ENCODE measurements at places on chromosomes 5 and 9. TPM values are rescaled to one million over a fixed set of nuclear protein-coding genes. Genes with fewer than 3 reads are reported as not detected.

Gene GABRA1
- not detected for total RNA-seq

Gene SYNPO
- 114 TPM for total RNA-seq

Gene IFNE
- total RNA-seq: not detected

Gene TRIM14
- total RNA-seq: 37.2 TPM

Gene GPRIN1
- total RNA-seq: 2.1 TPM

Gene POU5F2
- total RNA-seq: 1.2 TPM

Gene PFN3
- total RNA-seq: not detected

Gene CSF1R
- total RNA-seq: 93.1 TPM

Gene TMOD1
- total RNA-seq: 6.0 TPM

Gene OXCT1
- 26.8 TPM for total RNA-seq

Gene SPINK6
- 0.42 TPM for total RNA-seq

Gene IFNK
- not detected for total RNA-seq

Gene GRM6
- total RNA-seq: not detected

Gene INSL4
- total RNA-seq: not detected

Gene SPINK13
- not detected for total RNA-seq

Gene CDH18
- total RNA-seq: not detected

Gene LRRC19
- not detected for total RNA-seq

Gene PGM5
- 21.7 TPM for total RNA-seq

Gene REEP2
- 2.5 TPM for total RNA-seq

Gene PLCXD3
- 4.8 TPM for total RNA-seq

Gene SLC6A7
- not detected for total RNA-seq

Gene PCDHA4
- 0.79 TPM for total RNA-seq

Gene PCDHGA1
- 0.38 TPM for total RNA-seq

Gene HSDL2
- total RNA-seq: 52.8 TPM

Gene CDK9
- total RNA-seq: 83.4 TPM

All from left lung (tissue), 14 donors.